ENCODE measurements at places on chromosomes 16 and 17.
A peak's percentile ranks its signal among the peaks of the same experiment; 100 is the strongest.

DNA sequence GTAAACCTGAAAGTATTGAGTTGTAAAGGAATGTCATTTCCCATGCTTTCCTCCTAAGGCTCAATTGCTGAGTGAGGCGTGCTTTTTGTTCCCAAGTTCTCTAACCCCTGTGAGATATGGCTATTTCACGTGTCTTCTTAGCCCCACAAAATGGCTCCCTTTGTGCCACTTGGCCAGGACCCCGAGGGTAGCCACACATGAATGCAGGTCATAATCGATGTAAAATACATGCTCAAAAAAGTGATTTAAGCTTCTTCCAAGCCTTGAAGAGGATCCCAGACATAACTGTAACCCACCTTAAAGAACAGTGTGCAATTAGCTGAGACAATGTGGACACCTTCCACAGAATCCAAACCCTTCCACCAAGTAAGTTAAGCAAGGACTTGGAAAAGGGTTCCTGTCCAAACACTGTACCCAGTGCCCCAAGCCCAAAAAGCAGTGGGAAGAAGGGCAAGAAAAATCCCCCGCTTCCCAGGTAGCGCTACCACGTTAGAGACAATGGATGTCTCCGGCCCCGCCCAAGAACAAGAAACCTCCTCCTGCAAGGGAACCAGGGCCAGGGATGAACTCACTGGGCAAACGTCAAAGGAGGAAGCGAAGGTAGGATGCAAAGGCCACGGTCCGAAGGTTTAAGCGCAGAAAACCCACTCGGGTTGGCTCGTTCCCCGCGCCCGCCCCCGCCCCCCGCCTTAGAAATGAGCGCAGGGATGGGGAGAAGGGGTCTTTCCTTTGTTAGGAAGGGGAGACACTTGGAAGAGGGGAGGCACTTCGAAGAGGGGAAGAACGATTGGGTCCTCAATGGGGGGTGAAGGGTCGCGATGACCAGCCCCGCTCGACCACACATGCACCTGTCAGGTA lies 1.2 kb downstream of the JPT1 start:
- DNase-seq, result no peak

DNA sequence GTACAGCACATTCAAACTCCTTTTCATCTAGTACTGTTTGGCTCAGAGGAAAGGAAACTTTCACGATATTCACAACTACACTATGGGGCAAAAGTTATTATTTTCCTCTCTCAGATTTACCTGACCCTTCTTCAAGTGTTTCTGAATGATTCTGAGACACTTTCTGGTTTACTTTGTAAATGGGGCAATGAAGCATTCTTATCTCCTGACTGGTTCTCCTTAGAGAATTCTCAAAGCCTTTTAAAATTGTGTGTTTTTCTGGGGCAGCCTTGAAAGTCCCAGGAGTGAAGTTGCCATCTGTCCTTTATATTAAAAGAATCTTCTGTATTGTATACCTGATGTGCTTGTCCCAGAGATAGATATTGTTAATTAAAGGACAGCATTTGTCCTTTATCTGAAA lies 264.9 kb downstream of the FTO start:
- DNase-seq, result no peak

DNA sequence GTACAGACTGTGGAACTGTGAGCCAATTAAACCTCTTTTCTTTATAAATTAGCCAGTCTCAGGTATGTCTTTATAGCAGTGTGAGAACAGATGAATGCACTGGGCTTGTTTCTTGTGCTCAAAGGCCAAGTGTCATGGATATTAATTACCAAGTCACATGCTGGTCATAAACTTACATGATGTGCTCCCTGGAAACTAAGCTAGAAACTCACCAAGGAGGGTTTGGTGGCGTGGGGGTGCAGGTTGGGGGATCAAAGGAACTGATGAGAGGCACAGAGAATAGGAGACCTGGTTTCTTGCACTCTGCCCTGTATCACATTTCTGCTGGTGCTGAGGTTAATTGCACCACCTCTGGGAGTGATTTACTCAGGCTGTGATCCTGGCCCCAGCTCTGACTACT lies 31.2 kb upstream of the TMC5 start:
- no peak for DNase-seq

- no peak for DNase-seq
Observed at GRCh38 chr17:80941171-80941570, 50.5 kb upstream of the CHMP6 start.

- DNase-seq, result no peak
Observed at GRCh38 chr17:82178499-82179261, 34.0 kb downstream of the CCDC57 start.

DNA sequence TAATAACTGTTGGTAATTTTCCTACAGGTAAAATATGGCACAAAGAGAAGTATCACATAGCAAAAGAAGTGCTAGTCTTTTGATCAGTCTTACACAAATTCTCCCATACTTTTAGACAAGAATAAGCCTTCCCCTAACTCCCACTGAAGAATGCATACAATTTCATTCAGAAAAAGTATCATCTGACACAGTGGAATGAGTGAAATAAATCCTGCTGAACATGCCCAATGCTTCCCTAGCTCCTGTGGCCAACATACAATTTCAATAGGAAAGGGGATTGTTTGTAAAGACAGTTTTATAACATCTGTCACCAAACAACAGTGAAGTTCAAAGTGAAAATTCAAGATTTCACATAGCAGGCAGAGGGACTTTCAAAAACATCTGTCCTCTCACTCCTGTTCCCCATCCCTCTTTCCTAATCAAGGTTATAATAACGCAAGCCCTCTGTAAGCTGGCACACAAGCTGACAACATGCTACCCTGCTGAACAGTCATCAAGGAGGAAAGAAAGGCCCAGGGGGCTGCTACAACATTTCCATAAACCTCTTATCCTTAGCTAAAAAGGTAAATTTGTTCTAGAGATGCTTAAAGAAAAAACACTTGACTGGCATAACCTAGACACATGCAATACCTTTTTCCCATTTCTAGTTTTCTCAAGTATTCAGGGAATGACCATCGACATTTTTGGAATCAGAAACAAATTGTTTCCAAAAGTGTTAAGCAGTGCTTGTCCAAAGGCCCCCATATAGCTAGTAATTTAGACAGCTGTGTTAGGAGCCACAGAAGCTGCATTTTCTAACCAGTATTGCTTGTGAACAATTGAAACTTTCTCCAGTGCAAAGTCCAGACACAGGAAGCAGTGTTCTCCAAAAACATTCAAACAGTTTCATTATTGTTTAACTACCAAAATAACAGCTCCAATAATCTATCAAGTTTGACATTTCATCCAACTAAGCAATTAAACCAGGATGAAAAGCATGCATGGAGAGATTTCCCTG lies 11.5 kb upstream of the RFFL start:
- DNase-seq, result no peak

- DNase-seq, result no peak
Observed at GRCh38 chr16:20803561-20804214, 2.6 kb downstream of the ERI2 start.

GRCh38 chr16:65965628-65966027 lies 400.9 kb upstream of the CDH5 start:
- no peak for DNase-seq

GRCh38 chr17:81577278-81578000 lies 25.3 kb upstream of the FAAP100 start:
- no peak for DNase-seq

- no peak for DNase-seq
Observed at GRCh38 chr17:64264891-64265290, 1.8 kb upstream of the TEX2 start.

- DNase-seq, result no peak
Observed at GRCh38 chr17:67570797-67571196, 146.9 kb upstream of the NOL11 start.

DNA sequence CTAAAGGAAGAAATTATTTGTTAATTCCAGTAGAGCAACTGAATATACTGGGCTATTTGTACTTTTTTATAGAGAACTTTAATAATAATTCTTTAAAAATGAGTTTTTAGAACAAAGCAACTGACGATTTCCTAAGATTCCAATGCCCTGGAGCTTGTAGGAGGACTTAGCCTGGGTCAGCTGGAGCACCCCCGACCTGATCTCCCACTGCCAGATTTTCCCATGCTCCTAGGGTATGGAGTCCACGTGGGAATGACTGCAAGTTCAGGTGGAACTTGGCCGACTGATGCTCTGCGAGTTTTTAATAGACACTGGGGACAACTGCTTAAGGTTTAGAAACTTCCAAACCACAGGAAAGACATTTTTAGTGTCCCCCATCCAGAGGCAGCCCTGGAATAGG lies 25.5 kb upstream of the CACNG5 start:
- no peak for DNase-seq

DNA sequence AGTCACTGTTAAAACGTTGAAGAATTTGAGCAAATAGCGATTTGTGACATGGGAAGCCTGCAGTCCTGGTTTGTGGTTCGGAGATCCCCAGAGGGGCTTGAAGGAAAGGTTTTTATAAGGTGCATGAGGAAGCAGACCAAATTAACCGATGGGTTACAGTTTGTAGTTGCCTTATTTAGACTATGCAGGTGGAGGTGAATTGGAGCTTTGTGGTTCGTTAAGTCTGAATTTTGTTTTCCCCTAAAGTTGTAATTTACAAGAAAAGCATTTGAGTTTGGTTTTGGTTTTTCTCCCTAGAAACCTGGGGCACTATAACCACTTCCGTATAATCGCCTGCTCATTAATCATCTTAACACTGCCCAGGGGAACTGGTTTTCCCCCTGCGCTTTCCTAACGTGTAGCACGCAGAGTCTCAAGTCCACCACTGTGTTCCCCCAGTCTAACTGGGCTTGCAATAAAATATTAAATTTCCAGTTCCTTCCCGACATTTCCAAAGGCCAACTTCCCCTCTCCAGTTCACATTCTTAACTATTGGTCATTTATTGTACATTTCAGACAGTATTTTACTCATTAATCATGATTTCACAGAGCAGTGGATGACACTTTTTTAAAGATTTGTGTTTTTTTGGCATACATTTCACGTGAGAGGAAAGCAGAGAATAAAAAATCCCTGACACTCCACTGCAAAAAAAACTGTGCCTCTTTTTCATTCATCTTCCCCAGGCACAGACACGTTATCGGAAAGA lies 932 bp downstream of the ZNF267 start:
- no peak for DNase-seq

GRCh38 chr17:40949418-40949817 lies 12.0 kb upstream of the KRT23 start:
- DNase-seq, result no peak

GRCh38 chr17:2289878-2290478 lies 13.6 kb downstream of the SMG6 start:
- no peak for DNase-seq

DNA sequence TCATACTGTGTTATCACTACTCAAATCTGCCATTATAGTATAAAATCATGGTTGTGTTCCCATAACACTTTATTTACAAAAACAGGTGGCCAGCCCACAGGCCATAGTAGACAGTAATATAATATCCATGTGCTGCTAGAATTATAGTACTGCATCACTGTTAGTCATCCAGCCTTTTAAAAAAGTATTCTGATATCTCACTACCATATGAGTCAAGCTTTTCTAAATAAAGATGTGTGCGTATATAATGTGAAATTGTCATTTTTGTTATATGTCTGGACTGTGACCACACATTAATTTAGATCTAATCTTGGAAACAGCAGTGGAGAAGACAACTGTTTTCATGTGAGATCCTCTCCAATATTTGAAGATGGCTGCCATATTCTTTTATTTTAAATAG lies 1049.1 kb upstream of the GOT2 start:
- DNase-seq, result no peak

- no peak for DNase-seq
Observed at GRCh38 chr17:78828470-78829185, 12.0 kb downstream of the USP36 start.

- no peak for DNase-seq
Observed at GRCh38 chr17:33952425-33952824, 302.7 kb upstream of the CCL2 start.

- DNase-seq, result no peak
Observed at GRCh38 chr16:62445909-62446308, 409.7 kb upstream of the CDH8 start.

- no peak for DNase-seq
Observed at GRCh38 chr16:81493755-81494433, 49.3 kb downstream of the CMIP start.

GRCh38 chr17:7351665-7352502 lies at the start of gene KCTD11:
TSS of gene KCTD11 (plus strand) at chr17:7352162.
- DNase-seq, result peak; percentile 88

- DNase-seq, result no peak
Observed at GRCh38 chr16:80300456-80300855, 240.3 kb upstream of the DYNLRB2 start.

DNA sequence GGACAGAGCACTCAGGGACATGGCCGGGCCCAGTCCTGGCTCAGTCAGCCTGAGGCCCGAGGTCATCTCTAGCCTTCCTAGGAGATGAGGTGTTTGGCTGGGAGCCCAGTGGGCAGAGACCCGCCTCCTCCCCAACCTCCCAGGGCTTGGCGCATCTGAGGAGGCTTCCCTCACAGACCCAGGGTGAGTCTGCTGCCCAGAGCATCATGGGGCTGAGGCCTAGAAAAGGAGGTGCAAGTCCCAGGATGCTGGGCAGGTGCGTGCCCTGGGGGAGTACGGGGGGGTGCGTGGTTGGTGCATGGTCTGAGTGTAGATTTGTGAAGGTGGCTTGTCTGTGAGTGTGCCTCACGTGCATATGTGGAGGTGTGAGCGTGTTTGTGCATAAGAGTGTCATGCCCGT lies 4.7 kb downstream of the PDE6G start:
- DNase-seq, result no peak

- DNase-seq, result no peak
Observed at GRCh38 chr16:674214-674881, 1.1 kb upstream of the RHBDL1 start.

- DNase-seq, result no peak
Observed at GRCh38 chr16:28951410-28951943, 740 bp downstream of the NFATC2IP start.

DNA sequence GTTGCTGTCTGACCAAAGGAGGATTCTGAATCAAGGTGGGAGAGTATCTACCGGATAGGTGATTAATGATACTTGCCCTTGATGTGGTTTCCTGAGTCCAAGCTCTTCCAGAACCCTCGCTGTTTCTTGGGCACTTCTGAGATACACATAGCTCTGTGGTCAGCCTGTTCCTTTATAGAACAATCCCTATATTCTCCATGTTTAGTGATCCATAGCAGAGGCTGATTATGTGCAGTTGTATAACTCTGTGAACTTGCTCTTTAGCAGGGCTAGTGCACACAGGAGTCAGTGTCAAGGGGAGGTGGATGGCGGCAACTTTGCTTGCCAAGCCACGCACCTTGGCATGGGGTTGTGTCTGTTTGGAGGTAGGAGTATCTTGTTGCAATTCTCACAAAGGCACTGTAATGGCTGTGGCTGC lies 36.1 kb downstream of the ARL4D start:
- DNase-seq, result no peak

Data from type B pancreatic cell (in vitro differentiated cells).